ENCODE measurements at places on chromosomes 7 and 10.

DNA sequence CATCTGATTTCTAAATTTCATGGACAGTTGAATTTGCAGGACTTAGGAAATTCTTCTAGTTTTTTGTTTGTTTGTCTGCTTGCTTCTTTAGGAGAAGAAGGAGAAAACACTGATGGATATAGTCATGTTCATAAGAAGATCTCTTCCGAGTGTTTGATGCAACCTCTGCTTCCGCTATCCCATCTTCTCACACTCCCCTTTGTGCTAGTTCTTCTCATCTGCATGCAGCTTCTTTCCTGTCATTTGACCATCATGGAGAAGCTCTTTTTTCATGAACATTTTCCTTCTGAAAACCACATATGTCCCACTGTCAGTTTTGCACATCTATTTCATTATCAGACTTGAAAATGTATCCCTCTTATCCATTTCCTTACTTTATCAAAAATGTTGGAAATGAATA, 346.9 kb upstream of the PRKCQ start:
- DNase-seq = no peak

DNA sequence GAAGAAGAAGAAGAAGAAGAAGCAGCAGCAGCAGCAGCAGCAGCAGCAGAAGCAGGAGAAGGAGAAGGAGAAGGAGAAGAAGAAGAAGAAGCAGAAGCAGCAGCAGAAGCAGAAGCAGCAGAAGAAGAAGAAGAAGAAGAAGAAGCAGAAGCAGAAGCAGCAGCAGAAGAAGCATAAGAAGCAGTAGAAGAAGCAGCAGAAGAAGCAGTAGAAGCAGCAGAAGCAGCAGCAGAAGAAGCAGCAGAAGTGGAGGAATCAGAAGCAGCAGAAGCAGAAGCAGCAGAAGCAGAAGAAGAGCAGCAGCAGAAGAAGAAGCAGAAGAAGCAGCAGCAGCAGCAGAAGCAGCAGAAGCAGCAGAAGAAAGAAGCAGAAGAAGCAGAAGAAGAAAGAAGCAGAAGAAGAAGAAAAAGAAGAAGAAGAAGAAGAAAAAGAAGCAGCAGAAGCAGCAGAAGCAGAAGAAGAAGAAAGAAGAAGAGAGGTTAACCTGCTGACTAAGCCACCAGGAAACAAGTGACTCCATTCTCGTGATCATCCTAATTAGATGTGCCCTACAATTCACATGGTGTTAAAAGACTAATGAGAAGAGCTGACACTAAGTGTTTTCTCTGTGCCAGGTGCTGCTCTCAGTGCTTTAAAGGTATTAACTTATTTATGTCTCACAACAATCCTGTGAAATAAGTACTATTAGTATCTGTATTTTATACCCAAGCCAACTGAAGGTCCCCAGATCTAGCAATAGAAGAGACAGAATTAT, 11.6 kb downstream of the CDNF start:
- DNase-seq = no peak

DNA sequence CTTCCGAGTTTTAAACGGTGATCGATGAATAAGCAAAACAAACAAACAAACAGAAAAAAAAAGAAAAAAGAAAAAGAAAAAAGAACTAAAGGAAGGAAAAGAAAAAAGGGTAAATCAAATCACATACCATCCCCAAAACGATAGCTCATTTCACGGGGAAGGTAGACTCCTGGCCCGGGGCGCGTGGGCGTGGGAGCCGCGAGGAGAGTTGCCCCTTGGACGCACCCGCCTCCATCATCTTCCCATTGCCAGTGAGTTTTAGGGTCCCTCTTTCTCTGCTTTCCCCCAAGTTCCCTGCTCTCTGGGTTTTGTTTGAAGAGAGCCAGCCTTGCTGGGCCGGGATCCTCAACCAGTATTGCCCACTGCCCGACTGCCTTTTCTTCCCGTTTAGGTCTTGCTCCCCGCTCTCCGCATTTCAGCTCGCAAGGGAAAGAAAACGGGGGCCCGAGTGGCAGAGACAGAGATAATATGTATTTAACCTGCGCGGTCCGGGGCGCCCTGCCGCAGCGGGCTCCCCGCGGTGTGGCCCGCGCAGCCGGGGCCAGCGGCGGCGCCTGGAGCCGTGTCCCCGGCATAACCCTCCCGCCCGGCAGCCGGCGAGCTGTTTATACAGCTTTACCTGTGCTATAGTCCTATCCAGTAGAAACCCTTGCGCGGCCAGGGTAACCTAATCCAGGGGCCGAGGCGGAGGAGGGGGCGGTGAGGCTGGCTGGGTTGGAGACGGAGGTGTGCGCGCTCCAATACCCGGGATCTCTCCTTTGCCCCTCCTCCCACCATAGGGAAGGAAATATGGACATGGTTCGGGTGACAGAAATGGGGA, 5.2 kb upstream of the GATA3 start:
- no peak for DNase-seq

DNA sequence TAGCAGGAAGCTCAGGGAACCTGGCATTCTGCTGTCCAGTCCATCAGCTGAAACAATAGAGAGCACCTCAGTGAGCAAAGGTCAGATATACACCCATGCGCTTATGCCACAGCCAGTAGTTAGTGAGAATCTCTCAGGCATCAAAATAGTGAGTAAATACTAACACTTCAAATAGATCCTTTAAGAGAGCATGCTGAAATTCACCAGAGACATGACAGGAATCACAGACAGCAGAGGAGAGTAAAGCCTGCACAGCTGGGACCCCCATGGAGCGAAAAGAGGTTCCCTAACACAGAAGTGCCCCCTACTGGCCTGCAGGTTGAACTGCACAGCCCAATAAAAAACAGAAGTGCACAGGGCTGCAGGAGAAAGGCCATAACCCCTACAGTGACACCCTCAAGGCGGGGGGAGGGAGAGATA, 57.6 kb upstream of the ANTXRL start:
- DNase-seq = no peak

DNA sequence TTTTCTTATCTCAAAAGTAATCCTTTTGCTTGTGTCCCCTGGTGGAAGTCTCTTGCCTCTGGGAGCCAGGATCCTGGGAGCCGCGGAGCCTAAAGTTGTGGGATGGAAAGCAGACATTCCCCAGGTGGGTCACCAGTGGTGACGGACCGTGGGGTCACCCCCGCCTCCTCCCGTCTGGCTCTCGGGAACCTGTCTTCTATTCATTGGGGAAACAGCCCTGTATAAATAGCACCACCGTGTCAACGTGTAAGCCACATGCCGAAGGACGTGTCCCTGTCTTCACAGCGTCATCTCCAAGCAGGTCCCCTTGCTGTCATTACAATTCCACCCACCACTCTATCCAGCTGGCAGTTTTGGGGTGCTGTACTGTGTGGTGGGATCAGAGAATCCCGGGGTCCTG, 87.5 kb downstream of the ELFN1 start:
- no peak for DNase-seq

DNA sequence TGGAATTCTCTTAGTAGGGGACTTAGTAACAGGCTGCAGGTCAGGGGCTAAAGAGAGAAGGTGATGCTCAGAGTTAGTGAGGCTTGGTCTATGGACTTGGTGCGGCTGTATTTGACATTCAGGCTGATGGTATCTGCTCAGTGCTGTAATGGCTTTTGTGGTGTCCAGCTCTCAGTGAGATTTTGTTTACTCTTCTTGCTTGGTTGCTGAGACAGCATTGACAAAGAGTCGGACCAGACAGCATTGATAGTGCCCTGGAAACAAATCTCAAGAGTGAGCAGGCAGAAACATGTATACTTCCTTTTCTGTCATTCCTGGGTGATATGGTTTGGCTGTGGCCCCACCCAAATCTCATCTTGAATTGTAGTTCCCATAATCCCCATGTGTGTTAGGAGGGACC, 202.0 kb downstream of the STK31 start:
- DNase-seq = no peak

All from stimulated activated CD4-positive, alpha-beta T cell treated with anti-CD3 and anti-CD28 coated beads, Interleukin-1b, Interleukin-23, amount 100 ng/mL, for 1 hour (primary cell).